ENCODE measurements at places on chromosomes 13 and 19.

- no peak for DNase-seq
These were observed 3.8 kb downstream of the PLPP2 start for GRCh38 chr19:287381-287871.

GRCh38 chr13:74114202-74114601 is 20.0 kb downstream of the KLF12 start:
- no peak for DNase-seq

DNA sequence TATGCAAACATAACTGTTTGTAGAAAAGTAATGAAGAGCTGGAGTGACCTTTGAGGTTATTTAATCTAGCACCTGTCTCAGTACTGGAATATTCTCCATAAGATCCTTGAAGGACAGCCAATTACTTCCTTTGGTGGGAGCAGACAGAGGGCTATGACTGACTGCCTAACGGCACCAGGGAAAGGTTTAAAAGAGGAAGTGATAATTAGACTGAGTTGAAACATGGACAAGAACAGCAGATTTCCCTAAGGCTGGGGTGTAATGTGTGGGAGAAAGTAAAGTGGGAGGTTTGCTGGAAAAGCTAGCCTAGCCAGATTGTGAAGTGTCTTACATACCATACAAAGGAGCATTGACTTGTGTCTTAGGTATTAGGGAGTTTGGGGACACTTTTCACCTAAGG is 191.3 kb upstream of the PCDH9 start:
- no peak for DNase-seq

DNA sequence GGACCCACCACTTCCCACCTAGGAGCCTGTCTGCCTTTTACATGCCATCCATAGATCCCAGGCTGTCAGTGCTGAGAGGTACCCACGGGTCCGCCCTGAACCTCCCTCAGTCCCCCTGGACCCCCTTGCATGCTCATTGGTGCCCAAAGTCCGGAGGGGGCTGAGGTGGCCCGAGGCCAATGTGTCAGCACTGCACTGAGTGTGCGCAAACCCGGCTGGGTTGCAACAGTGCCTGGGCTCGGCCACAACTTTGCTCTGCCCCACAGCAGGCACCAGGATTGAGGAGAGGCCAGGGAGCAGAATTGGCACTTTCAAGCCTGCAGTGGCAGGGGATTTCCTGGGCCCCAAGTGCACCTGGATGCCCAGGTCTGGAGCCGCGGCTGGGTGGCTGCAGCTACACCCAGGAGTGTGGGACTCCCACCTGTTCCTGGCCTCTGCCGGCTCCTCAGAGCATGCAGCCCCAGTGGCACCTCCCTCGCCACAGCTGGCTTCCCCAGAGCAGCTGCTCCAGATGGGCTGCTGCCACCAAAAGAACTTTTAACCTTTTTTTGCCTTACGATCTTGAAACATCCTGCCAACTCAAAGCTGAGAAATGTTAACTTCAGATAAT is 837.0 kb downstream of the SLITRK6 start:
- DNase-seq: no peak

GRCh38 chr13:110128546-110128945 is 178.4 kb downstream of the COL4A1 start:
- DNase-seq: no peak

DNA sequence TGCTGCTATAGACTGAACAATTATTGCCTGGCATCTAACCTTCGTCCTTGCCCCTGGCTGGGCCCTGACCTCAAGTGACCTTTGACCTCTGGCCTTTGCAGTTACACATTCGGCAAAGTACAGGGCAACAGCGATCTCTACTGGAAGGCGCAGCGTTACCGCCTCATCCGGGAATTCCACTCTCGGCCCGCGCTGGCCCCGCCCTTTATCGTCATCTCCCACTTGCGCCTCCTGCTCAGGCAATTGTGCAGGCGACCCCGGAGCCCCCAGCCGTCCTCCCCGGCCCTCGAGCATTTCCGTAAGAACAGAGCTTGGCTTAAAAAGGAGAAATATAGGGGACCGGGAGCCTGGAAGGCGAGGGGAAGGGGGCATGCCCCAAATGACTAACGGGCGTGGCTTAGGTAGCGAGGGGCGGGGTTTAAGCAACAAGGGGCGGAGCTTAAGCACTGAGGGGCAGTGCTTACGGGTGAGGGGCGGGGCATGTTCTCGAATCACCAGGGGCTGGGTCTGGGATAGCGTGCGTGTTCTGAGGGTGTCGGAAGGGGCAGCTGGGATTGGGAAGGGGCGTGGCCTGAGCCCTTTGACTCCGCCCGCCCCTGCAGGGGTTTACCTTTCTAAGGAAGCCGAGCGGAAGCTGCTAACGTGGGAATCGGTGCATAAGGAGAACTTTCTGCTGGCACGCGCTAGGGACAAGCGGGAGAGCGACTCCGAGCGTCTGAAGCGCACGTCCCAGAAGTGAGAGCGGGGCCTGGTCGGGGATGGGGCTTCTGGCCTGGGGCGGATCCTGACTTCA is 52.7 kb downstream of the TRPM4 start:
- no peak for DNase-seq

- DNase-seq: no peak
These were observed 6.3 kb downstream of the PMIS2 start for GRCh38 chr19:35592226-35592625.

DNA sequence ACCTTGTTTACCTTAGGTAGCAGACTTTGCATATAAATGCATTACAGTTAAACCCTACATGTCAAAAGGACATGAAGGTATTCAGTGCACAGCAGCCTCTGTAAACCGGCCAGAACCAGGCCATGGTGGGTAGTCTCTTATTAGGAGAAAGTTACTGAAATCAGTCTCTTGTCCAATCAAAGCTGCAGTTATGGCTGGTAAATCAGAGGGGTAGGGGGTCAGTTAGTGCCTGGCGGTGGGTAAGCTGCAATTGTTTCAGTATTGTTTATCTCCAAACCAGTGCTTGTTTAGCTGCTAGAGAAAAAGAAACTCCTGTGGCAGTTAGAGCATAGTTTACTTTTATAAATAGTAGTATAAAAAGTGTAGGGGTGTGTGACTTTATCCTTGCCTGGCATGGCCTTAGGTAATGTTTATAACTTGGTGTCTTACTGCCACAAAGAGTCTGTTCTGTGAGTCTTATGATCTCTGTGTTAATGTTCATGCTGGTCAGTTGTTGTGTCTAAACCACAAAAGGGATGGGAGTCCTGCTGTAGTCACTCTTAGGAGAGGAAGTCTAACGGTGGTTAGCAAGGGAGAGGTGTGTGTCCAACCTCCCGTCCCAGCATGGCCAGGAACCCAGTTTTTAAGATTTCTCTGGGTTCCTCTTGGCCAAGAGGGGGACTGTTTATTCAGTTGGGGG is 28.0 kb downstream of the CHST8 start:
- no peak for DNase-seq

DNA sequence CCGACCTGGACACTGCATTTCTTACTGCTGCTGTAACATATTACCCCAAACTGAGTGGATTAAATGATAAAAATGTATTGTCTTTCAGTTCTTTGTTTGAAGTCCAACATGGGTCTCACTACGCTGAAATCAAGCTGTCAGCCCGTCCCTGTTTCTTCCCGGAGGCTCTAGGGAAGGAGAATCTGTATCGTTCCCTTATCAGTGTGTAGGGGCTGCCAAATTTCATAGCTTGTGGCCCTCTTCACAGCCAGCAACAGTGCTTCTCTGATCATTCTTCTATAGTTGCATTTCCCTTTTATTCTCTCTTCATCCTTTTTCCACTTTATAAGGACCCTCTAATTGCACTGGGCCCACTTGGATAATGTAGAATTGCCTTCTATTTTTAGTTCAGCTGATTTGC is 10.1 kb downstream of the ZNF234 start:
- DNase-seq: no peak

GRCh38 chr13:27161980-27162379 is 9.6 kb downstream of the USP12 start:
- DNase-seq: no peak

DNA sequence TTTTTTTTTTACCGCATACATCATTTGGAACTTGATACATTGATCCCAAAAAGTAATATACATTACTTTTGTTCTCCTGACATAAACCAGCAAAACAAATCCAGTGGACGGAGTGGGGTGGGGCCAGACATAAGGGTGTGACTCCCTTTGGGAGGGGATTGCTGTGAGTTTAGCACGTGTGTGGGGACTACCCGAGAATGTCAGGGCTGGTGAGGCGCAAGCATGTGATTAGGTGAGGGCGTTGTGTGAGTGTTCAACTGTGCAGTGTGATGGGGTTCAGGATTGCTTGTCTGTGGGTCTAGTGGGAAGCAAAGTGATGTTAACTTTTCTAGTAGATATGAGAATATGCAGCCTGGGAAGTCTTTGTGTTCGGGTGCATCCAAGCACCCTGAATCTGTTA is 468.0 kb downstream of the TSHZ3 start:
- no peak for DNase-seq

DNA sequence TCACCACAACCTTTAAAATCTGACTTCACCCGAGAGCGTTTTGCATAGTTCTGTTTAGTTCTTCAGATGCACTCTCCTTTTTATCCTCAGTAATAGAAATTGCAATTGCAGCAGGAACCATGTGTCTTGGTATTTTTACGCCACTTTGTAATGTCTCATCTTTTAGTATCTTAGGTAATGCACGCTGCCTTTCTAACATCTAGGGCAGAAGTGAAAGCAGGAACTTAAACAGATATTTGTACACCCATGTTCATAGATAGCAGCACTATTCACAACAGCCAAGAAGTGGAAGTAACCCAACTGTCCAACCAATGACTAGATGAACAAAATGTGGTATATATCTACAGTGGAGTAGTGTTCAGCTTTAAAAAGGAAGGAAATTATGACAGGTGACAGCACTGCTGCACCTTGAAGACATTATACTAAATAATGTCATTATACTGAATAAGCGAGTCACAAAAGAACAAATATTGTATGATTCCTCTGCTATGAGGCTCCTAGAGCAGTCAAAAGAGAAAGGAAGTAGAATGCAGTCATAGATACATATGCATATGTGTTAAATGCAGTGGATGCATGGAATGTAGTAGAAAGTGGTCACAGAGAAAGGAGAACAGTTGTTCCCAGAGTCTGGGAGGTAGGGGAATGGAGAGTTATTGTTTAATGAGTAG is 105.9 kb upstream of the GJB6 start:
- no peak for DNase-seq

GRCh38 chr19:1491849-1492170 is 829 bp downstream of the REEP6 start:
- DNase-seq: no peak

DNA sequence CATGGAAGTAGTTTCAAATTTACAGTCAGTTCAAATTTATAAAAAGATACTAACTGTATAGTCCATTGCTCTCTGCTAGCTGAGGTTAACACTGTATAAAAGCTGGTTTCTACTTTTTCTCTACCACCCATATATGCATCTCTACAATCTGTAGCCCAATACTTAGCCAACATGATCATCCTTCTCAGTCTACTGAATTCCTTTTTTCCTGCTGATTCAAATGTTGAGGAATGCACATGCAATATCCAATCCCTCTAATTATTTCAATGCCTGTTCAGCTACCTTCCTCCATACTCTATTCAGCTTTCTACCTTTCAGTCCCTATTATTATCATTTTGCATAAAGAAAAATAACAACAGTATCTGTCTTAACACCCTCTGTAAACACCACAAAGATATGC is 15.6 kb downstream of the KPNA3 start:
- no peak for DNase-seq

GRCh38 chr19:13055213-13056051 is 47.2 kb downstream of the LYL1 start:
- peak; percentile 86 for DNase-seq

- peak; percentile 72 for DNase-seq
These were observed 187.8 kb downstream of the LHFPL6 start for GRCh38 chr13:39415008-39415802.

DNA sequence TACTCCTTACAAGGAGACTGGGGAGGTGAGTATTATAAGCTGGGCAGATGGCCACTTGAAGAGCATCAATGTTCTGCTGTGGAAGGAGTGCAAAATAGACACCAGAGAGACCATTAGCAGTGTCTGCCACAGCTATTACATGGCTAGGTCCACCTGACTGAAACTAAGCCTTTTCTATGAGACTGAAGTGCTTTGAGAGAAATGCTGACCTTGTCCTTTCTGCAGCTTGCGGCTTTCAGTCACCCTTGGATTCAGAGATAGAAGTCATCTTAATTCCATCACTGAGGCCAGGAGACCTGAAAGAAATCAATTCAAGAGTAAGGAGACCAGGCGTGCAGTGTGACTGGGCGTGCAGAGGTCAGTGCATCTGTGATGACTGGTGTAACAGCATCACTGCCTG is 1.3 kb upstream of the ZFP28 start:
- DNase-seq: no peak

DNA sequence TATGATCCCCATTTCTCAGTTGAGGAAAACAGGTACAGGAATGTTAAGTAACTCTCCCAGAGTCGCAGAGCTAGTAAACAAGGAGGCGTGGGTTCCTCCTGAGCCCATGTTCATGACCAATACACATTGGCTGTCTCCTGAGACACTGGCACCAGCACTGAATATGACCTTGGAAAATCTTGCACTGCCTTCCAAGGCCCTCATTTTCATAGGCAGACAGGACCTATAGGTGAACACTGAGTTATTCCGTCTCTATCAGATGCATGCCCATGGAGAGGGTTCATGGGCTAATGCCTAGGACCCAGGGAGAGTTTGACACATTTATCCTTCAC is 504.8 kb downstream of the RFC3 start:
- no peak for DNase-seq

GRCh38 chr13:23243066-23243465 is 62.3 kb downstream of the SGCG start:
- no peak for DNase-seq

DNA sequence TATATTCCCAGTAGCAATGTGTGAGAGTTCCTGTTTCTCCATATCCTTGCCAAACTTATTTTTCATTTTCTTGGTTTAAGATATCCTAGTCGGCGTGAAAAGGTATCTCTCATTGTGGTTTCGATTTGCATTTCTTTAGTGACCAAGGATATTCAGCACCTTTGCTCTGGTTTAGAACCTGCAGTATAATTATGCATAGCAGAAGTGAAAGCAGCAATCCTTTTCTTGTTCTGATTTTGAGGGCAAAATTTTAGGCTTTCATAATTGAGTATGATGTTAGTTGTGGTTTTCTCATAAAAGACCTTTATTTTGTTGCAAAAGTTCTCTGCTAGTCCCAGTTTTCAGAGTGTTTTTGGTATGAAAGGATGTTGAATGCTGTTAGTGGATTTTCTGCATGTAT is 491.0 kb downstream of the FGF9 start:
- DNase-seq: no peak

DNA sequence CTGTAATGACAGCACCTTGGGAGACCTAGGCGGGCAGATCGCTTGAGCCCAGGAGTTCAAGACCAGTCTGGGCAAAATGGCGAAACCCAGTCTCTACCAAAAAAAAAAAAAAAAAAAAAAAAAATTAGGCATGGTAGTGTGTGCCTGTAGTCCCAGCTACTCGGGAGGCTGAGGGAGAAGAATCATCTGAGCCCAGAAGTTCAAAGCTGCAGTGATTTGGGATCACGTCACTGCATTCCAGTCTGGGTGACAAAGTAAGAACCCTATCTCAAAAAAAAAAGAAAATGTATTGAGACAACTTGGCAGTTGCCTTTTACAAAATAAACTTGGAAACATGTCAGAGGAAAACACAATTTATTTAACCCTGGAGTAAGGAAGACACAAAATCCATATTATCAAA is 26.8 kb downstream of the RBM26 start:
- DNase-seq: no peak
